ENCODE measurements at places on chromosomes 1 and 21. TPM values are rescaled to one million over a fixed set of nuclear protein-coding genes. Genes with fewer than 3 reads are reported as not detected.

DNA sequence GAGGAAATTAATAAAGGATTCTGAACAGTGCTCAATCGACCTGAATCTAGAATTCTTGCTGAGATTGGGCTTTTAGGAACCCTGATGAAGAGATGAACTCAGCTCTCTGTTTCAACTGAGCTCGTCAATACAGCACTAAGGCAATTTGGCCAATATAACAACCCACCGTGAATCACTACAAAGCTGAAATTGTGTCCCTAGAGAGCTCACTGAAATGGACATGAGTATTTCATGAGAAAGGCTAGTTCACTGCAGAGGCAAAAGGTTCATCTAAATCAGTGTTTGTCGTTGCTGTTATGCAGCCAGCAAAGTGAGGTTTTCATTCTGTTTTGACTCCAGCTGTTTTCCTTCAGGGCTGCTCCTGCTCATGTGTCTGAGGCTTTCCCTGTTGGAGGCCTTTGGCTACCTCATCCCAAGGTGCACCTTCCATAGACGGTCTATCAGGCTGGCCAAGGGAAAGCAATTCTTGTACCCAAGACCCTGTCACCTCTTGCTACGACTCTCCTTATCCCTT is 83.5 kb downstream of the URB2 start:
- DNase-seq, result no peak

DNA sequence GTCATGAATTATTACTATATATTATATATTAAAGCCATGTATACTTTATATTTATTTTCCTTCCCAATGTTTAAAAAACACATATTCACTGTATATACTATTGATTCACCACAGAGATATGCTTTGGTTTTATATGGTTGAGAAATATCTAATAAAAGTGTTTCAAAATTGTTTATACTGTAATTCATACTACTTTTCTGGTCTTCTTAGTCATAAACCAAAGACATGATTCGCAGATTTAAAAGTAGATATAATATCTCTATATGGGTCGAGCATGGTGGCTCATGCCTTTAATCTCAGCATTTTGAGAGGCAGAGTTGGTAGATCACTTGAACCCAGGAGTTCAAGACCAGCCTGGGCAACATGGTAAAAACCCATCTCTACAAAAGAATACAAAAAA is 738.4 kb downstream of the USP25 start:
- DNase-seq, result no peak

- DNase-seq, result no peak
These were observed 142.4 kb downstream of the ADGRL4 start for GRCh38 chr1:78864175-78864574.

DNA sequence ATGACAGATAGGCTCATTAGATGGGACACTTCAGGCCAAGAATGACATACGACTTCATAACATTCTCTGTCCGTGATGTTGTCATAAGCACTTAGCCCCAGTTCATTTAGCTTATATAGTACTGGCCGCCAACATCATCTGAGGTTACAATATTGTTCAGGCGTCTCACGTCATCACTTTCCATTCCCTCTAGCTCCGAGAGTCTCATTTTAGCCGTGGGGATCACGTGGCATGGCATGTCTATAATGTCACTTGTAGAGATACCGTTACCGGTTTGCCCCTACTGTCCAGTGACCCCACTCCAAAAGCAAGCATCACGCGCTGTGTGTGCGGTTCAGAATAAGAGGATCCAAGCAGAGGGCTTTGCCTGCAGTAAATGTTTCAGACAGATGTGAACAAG is 34.6 kb upstream of the HEATR1 start:
- DNase-seq, result no peak

CADM3 gene
- 6.9 TPM for total RNA-seq

- DNase-seq, result no peak
These were observed 165.7 kb upstream of the SGIP1 start for GRCh38 chr1:66368261-66368660.

GRCh38 chr21:36193200-36193599 is 36.6 kb downstream of the DOP1B start:
- DNase-seq, result no peak

RSPO1 gene
- total RNA-seq, result 0.93 TPM

GRCh38 chr21:27643326-27643725 is 676.4 kb upstream of the ADAMTS5 start:
- no peak for DNase-seq

SELE gene
- total RNA-seq, result not detected

TM2D1 gene
- total RNA-seq, result 40.2 TPM

DNA sequence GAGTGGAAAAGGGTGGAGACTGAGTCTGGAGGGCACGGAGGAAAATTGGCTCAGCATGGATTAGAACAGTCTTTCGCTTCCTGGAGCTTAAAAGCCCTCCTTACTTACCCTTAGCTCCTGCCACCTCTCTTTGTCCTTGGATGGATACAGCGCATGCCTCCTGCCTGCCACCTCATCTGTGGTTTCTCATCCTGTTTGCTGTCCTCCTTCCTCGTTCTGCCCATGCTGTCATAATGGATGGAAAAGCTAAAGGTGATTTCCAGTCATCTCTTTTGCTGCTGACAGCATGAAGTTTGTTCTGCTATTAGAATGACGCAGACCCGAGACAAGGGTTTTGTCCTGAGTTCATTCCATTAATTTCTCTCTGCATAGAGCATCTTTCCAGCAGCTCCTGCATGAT is 425.9 kb downstream of the KIF26B start:
- no peak for DNase-seq

BARHL2 gene
- total RNA-seq, result not detected

DNA sequence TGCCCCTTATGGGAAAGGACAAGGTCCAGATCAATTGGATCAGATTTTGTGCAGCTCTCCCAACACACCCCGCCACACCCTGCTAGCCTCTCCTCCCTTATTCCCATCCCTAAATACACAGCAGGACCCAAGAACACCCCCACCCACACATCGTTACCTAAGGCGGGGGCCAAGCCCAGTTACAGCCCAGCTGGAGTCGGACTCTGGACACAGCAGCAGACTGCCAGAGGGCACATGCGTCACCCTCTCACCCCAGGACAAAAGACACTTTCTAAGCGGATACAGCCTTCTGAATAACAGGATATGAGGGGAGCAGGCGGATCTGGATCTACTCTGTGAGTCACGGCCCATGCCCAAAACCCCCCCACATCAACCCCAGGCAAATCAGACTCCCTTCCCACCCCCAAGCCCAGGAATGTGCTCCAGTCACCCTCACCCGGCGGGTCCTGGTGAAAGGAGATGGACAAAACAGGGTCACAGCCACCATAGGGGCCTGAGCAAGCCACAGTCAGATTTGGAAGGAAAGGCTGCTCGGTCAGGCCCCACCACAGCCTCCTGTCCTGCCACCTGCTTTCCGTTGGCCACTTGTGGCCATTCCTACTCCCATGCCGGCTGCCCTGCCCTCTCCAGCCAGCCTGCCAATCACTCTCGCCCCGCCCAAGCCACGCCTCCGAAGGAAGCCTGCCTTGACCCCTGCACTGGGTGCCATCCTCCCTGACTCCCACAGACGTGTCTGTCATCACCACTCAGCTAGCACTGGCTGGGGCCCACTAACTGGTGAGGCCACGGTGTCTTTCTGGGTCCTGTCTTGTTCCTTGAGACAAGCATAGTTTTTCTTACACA is 4.0 kb downstream of the S100A16 start:
- peak; percentile 77 for DNase-seq

GRCh38 chr1:156226782-156227181 is 14.0 kb downstream of the PMF1 start:
- DNase-seq, result no peak

DNA sequence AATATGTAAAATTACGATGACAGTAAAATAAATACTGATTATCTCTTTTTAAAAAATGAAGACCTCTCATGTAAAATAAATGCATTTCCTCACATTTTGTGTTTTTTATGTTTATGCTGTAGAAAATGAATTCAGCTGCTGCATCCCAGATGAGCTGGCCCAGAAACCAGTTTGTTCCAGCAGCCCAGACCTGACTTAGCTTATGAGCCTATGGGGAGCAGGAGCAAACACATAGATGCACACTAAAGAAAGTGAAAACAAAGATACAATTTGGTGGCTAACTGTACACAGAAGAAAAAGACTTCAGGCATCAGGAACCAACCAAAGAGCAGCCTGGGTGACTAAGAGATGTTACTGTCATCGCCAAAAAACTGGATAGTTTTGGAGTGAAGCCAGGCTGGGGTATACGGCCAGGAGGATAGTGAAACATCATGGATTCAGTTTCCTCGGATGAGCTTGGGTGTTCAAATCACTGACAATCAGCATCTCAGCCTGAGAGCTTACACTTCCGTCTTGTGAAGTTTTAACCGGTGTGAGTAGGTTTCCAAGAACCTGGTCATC is 113.9 kb upstream of the BACE2 start:
- DNase-seq, result no peak

RAB25 gene
- 2.4 TPM for total RNA-seq

DNA sequence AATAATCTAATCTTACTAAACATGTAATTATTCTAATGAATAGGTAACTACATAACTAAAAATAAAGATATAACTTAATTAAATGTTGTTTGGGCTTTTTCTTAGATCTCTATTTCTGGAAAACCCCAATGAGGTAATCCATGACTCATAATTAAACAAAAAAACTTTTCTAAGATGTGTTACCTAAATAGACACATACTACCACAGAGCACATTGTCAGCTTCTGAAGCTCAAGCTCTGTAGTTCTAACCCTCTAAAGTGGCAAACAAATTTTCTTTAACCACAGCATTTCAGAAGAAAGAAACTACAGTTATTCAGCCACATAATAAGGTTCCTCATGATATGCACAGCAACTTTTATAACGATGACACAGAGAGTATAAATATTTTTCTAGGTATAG is 4.2 kb downstream of the OR6K3 start:
- no peak for DNase-seq

DNA sequence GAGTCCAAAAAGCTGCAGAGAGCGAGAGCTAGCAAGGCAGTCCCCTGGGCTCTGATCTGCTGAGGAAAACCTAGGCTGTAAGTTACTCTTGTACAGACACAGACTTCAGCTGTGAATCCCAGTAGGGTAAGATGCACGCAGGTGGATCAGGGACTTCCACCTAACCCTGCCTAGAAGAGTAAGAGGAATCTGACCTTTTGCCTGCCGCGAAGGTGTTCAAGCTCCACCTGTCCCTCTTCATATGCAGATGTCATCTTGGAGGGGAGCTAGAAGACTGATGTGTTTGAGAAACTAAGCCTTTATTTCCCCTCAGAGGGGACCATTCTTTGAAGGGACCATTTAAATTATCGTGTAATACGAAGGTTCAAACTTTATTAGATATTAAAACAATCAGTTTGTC is 108.6 kb upstream of the USP24 start:
- DNase-seq, result no peak

GRCh38 chr1:17567582-17567981 is 28.1 kb downstream of the ARHGEF10L start:
- no peak for DNase-seq

USH2A gene
- total RNA-seq, result 0.04 TPM

DNA sequence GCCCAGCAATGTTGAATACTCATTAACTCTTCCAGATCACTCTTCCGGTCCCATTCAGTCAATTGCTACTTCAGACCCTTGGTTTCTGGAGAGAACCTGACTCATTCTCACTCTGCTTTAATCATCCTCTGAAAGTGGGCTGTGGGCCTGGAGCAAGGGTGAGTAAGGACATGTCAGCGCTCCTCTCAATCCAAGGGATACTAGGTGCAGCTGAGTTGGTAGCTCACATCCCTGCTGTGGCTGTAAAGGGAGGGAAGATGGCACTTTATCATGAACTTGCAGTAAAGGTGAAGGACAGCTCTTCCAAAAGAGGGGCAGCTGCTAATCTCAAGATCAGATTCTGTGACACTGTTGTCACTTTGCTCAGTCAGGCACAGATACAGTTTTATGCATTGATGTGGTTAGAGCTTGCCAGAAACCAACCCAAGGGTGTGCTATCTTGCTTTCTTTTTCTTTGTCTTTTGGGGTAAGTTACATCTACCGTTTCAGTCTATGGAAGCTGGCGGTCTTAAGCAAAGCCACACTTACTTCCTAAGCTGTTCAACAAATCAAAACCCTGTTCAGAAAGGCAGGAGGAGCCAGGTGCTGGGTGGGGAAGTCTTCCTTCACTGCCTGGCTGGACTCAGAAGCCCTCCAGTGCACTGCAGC is 26.5 kb upstream of the NTPCR start:
- no peak for DNase-seq

- no peak for DNase-seq
These were observed 9.0 kb downstream of the UMODL1 start for GRCh38 chr21:42079939-42080787.

- DNase-seq, result no peak
These were observed 549 bp downstream of the PARS2 start for GRCh38 chr1:54763816-54764132.

GJC2 gene
- total RNA-seq, result not detected

ADGRB2 gene
- total RNA-seq, result 7.1 TPM

GRCh38 chr1:212281590-212281989 is 3.6 kb upstream of the PPP2R5A start:
- DNase-seq, result no peak

- no peak for DNase-seq
These were observed 12.7 kb downstream of the TNNT2 start for GRCh38 chr1:201364808-201365105.

DNA sequence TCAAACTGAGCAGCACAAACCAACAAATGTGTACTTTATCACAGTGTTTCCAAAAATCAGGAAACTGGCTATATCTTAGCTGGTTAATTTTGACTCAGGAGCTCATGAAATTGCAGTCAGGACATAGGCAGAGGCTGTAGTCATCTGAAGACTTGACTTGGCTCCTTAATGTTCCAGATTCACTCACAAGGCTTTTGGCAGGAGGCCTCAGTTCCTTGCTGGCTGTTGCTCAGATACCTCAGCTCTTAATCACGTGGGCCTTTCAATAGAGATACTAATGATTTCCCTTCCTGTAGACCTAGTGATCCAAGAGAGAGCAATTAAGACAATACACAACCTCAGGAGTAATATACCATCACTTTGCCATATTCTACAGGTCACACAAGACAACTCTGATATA is 537.7 kb downstream of the BRINP3 start:
- DNase-seq, result no peak

NBPF6 gene
- not detected for total RNA-seq

GRCh38 chr1:15724949-15725880 is 10.8 kb upstream of the SLC25A34 start:
- DNase-seq, result no peak

GRCh38 chr1:94324178-94324544 is 86.8 kb upstream of the ARHGAP29 start:
- DNase-seq, result no peak

GRCh38 chr1:198700396-198700795 is 61.6 kb downstream of the PTPRC start:
- DNase-seq, result no peak

SERPINC1 gene
- not detected for total RNA-seq

PHLDA3 gene
- 1.9 TPM for total RNA-seq

ERO1B gene
- 4.4 TPM for total RNA-seq

OR2W3 gene
- total RNA-seq, result not detected

DEPDC1 gene
- 144 TPM for total RNA-seq

GRCh38 chr1:110783292-110783918 is 89.5 kb upstream of the CD53 start:
- peak; percentile 67 for DNase-seq

SYTL1 gene
- total RNA-seq, result 7.9 TPM

GRCh38 chr1:182147136-182147820 is 85.8 kb upstream of the ZNF648 start:
- DNase-seq, result no peak

C1orf141 gene
- total RNA-seq, result not detected

GRCh38 chr1:20988943-20989342 is 187.8 kb downstream of the EIF4G3 start:
- DNase-seq, result no peak

- DNase-seq, result peak; percentile 81
These were observed 44.0 kb downstream of the YARS1 start for GRCh38 chr1:32773018-32773763.

ABCA4 gene
- 0.87 TPM for total RNA-seq

PRAMEF6 gene
- not detected for total RNA-seq

Data from neural progenitor cell (in vitro differentiated cells).